ENCODE measurements at places on chromosomes 2 and 18.

DNA sequence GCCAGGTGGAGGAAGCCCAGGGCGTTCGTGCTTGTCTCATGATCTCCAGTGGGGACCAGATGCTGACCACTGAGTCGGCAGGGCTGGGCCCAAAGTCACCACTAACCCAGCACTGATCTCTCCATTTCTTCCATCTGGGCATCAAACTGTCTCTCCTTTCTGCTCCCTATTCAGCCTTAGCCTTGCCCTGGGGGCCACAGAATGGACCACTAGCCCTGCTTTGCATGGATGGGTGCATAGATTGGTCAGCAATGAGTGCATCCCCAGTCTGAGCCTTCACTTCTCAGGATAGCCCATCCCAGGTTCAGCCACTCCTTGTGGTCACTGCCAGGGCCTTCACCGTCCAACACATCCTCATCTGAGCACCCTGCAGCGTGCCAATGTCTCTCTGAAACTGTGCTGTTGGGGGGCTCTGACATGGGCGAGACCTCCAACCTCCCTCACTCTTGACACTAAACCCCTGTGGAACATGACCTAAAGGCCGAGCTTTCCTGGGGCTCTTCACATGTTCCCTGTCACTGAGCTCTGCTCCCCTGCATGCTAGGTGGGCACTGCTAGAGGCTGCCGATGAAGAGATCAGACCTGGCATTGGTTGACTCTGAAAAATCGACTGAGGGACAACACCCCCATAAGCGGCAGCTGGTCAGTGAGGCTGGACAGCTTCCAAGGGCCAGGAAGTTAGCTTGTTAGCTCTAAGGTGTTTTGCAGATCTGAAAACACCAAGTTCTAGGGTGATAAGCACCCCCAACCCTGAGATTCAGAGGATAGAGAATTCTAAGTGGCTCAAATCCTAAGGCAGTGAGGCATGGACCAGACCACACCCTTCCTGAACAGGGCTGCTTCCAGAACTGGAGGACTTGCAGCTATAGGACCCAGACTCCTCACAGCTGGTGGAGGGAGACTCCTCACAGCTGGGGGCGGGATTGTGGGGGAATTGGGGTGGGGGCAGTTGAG lies 61.7 kb downstream of the HS1BP3 start:
- no peak for DNase-seq

DNA sequence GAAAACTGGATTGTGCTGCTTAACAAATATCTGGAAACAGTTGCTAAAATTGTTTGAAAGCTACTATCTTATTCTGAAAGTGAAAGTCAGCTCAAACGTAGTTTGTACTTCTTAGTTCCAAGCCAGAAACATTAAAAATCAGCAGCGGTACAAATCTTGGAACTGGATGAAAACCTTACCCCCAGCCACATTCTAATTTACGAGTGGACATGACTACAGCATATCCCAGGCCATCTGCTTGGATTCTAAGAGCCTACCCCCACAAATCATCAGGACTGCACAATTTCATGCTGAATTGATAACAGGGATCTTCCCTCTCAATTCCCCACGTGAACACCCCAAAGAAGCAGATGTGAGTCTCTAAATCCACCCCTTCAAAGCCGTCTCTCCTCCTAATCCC lies 158.7 kb upstream of the NCKAP5 start:
- DNase-seq = no peak

GRCh38 chr2:10383960-10384734 lies 64.0 kb downstream of the ODC1 start:
- no peak for DNase-seq

- no peak for DNase-seq
Measured at GRCh38 chr2:161044921-161045320, 115.3 kb upstream of the TANK start.

GRCh38 chr2:194328456-194328855 lies 1328.6 kb upstream of the SLC39A10 start:
- DNase-seq = no peak

GRCh38 chr2:214135966-214136365 lies 274.9 kb upstream of the VWC2L start:
- no peak for DNase-seq

DNA sequence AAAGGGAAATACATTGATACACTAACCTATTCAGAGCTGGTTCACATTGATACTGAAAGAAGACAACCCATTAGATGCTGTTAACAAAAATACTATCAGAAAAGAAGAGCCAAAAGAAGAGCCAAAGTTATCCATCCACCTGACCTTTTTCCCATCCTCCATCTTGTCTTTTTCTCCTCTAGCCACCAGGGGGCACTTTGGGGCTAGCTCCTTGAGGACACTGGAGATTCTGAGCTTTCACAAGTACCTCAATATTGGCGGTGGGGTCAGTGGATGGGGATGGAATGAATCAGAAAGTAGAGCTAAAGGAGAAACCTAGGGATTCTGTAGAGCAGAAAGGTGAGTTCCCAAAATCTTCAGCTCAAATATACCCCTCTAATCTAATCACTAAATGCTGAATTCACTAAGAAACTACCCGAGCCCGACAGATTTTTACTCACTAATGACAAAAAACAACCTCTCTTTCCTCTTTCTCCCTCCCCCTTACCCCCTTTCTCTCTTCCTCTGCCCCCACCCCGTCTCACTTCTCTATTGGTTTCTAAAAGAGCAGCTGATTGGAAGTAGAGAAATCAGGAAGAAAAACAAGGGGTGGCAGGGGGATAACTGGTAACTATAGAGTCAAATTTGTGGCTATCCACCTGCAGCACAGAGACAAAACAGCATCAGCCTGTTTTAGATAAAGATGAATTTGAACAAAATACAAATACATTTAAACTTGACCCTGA lies 203.3 kb downstream of the TCF4 start:
- DNase-seq = peak; percentile 29

GRCh38 chr2:41326851-41327250 lies 721.0 kb upstream of the PKDCC start:
- no peak for DNase-seq

DNA sequence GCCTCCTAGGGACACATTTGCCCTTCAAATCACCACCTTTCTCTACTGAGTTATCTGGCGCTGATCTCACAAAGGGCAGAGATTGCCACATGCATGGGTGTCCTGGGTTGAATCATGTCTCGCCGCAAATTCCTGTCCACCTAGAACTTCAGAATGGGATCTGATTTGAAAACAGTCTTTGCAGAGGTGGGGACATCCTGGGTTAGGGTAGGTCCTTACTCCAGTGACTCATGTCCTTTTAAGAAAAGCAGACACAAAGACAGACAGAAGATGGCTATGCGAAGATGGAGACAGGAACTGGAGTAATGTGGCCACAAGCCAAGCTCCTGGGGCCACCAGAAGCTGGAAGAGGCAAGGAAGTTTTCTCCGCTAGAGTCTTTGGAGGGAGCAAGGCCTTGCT lies 197.4 kb upstream of the SMIM21 start:
- DNase-seq = no peak

GRCh38 chr2:11940799-11941198 lies 194.4 kb downstream of the LPIN1 start:
- no peak for DNase-seq

DNA sequence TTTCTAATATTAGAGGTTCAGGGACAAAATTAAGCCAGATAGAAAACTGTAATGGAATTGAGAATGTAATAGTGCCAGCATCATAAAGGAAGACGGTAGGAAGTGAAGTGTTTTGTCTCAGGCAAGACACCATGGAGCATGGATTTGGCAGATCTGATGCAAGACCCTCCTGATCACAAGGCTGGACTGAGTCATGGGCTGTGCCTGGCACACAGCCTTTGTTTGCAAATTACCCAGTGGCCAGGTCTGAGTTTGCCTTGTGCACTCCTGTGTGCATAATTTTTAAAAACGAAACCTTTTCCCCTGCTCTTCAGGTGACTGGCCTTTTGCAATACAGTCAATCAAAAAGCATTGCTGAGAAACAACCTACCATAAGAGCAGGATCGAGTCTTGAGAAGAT lies 2.0 kb upstream of the UPP2 start:
- DNase-seq = no peak

DNA sequence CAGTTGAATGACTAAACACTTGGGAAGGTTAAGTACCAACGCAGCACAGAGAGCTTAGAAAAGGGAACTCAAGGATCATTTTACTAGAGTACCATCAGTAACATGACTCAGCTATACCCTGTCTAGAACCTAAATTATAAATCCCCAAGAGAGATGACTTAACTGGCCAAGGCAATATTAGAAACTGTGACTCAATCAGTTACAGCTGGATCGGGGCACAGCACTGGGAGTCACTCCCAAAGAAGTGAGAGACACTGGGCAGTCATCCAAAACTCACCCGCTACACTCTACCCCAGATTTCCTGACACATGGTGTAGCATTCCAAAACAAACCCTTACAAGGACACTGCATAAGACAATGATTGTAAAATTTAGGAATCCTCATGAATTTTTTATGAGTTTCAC lies 17.7 kb downstream of the IWS1 start:
- DNase-seq = no peak

DNA sequence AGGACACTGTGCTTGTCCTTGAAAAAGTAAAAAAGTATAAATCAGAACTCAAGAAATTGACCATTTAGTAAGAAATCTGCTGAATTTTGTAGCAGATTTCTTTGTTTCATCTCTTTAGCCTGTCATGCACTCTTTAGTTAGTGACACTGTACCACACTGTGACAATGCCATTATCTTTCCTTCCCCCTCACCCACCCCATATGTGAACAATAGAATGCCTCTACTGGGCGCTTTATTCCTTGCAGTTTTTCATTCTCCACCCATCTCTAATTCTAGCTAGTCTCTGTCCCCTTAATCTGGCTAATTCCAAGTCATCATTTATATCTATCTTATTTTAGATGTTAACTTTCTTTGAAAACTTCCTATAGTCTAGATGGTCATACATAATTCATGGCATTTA lies 241.0 kb downstream of the LRP1B start:
- no peak for DNase-seq

All from activated CD8-positive, alpha-beta T cell treated with anti-CD3 and anti-CD28 coated beads for 36 hours (primary cell).